ENCODE measurements at places on chromosomes 3 and 15.
A peak's percentile ranks its signal among the peaks of the same experiment; 100 is the strongest.

GRCh38 chr3:192216067-192216466 is 511.3 kb downstream of the FGF12 start:
- DNase-seq: no peak

DNA sequence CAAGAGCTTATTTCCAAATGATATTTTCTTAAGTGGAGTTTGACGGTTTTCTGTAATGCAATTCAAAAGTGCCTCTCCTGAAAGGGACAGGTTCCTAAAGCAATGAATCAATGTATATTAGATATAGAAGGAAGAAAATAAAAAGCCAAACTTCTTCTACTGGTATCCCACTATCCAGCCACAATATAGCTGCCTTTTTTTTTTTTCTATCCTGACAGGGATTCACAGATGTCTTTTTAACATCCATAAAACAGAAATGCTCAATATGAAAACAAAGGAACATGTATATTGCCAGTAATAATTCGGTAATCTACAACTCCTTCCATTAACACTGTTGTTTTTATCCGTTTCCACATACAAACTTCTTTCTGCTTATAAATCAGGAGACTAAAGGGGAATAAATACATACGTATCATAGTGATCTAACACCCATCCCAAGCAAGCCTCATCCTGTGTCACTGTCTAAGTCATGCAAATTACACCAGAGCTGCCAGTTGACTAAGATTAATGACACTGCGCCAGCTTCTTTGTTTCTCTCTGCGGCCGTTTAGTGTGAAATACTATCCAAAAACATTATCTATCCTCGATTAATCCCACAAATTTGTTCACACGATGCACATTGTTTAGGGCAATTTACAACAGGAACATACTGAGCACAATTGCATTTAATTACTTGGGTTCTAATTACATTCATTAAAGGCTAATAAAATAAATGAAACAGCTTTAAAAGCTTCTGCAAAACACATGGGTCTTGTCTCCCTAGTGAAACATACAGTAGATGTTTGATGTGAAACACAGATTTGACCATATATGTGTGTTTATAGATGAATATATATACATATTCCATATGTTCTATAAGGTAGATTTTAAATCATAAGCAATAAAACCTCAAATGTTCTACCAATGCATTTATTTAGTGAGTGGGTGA is 51.9 kb upstream of the CDIN1 start:
- DNase-seq: no peak

- DNase-seq: peak; percentile 14
These were observed at the start of gene ARPIN for GRCh38 chr15:89912674-89913396. Gene ARPIN (minus strand): TSS chr15:89912952. CDS start chr15:89912835, 117 bp downstream.

DNA sequence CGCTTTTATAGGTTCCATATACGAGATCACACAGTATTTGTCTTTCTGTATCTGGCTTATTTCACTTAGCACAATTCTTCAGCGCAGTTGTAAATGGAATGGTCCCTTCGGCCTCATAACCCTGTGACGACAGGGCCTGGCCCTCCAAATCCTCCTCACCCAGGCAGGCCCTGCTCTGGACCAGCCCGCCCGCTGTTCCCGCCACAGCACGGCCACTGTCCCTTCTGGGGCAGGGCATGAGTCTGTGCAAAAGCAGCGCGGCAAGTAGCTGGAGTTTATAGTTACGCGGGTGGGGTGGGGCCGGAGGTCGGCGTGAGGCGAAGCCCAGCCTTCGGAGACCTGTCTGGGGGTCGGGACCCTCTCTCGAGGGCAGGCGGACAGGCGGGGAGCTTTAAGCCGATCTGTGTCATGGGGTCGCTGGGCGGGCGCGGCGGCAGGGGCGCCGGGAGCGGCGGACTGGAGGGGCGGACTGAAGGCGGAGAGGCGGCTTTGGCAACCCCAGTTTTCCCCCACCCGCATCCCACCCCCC is 543 bp downstream of the ARPIN start:
- no peak for DNase-seq

DNA sequence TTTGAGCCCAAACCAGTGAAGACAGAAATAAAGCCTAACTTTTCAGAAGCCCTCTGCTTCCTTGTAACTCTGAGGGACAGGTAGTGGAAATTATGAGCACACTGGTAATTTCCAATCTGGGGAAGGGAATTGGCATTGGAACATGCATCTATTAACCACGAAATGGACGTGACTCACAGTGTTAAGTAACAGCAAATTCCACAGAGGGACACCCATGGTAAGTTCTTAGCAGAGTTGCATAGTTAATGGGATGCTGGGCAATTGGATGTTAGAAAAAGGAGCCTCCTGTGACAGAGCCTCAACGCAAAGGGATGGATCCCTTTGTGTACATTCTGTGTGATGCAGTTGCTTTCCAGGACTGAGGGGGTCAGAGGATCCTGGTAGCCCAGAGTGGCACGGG is 168.6 kb downstream of the SEMA6D start:
- no peak for DNase-seq

DNA sequence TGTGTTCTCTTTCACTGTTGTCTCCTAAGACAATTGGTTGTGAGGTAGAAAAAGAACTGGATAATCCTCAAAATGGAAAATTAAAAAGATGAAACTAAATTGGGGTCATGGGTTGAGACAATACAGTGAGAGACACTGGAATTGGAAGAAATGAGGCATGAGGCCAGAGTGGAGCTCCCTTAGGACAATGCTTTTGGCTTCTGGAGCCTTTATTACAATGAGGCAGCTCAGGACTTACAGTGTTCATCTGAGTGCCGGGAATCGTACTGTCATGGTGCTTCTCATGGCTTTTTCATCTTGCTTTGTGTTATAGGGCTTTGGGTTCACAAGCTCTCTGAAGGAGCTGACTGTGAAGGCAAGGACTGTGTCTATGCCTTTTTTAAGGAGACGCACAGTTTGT is 293.5 kb downstream of the SOX2 start:
- no peak for DNase-seq

DNA sequence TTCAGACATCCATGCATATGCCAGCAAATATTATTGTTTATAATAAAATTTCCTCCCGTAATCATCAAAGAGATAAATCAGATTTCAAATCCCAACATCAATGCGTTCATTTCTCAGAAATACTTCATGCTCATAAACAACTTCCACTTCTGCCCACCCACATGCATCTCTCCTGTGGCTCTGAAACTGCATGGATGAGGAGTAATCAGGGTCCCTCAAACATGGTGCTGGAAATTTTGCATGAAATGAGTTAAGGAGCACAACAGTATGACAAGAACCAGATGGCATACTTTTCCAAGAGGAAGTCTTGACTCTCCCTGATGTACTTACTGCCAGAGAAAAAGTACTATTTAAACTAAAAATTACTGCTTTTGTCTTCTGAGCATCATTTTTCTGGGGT is 26.9 kb upstream of the MFSD1 start:
- DNase-seq: no peak

DNA sequence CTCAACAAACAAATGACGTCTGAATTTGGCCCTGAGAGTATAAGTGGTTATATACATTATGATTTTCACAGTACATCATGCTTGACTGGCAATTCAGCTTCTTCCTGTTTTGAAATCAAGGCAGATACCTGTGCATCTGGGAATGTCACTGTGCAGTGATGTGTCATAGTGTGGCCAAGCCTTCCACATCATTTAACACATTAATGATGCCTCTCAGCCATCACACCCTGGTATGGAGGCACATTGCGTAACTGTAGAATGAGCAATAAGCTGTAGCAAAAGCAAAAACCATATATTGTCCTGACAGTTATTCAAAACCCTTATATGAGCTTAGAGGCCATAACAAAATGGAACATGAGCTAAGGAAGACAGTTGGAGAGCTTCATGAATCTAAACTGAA is 246.0 kb downstream of the EPHA3 start:
- DNase-seq: peak; percentile 1

- no peak for DNase-seq
These were observed 12.2 kb downstream of the RRP9 start for GRCh38 chr3:51929420-51930003.

GRCh38 chr15:57777003-57777402 is 70.5 kb downstream of the POLR2M start:
- DNase-seq: no peak

GRCh38 chr3:170471149-170471548 is 52.5 kb downstream of the CLDN11 start:
- no peak for DNase-seq

DNA sequence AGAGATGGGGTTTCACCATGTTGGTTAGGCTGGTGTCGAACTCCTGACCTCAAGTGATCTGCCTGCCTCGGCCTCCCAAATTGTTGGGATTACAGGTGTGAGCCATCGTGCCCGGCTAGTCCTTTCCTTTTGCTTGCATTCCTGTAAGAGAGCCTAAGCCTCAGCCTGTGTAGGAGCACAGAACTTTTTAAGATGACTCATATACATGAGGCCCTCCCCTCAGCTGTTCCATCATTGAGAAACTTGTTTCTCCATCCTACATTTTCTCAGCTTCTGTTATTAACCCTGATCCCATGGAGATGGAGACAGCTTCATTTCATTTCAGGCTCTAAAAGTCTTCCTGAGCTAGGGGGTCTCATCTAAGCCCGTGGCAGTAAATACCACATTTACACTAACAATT is 123.3 kb downstream of the PLOD2 start:
- no peak for DNase-seq

- no peak for DNase-seq
These were observed 282.6 kb downstream of the KLF13 start for GRCh38 chr15:31609258-31609681.

DNA sequence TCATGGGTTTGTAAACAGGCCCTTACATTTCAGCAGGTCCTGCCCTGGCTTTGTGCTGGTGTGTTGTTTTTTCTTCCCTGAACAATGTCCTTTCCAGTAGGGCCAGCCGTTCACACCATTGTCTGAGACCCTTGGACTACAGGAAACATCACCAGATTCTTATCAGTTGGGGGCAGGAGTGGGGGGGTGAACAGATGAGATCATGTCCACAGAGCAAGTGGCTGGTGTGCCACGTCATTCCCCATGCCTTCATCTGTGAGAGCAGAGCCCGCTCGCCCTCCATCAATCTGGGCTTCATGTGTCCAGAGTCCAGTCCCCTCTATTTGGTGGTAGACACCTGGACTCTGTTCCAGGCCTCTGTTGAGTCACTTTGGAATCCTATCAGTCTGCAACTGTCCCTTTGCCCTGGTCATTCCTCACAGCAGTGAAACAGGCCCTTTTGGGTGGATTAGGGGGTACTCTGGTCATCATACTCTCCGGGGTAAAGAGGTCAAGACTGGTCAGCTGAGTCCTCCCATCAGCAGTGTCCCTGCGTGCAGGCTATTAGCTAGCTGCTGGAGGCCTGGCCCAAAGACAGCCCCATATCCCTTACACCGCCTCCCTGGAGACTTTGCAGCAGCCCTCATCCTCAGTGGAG is 15.0 kb downstream of the SEMA3G start:
- no peak for DNase-seq

DNA sequence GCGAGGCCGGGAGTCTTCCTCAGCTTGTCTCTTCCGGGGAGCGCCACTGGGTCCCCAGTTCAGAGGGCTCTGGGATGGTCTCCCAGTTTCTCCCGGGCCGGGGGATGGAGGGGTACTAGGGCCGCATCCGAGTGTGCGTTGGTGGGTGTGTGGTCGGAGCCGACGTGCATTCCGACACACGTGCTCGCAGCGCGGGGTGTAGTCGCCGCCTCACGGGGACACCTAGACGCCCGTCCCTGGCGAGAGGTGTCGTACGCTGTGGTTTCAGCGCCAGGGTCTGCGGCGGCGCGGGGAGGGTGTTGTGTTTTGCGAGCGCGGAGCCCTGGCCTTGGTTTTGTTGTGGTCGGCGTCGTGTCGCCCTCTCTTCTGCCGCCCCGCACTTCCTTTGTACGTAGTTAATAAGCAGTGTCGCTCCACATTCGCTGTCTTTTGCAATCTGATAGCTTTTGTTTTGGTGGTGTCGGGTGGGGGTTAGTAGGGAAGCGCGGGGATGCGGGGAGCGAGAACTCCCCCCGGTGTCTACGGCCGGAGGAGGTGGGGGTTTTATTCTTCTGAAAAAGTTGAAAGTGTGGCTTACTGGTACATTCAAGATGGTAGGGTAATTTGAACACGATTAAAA is 2.2 kb downstream of the IGF1R start:
- DNase-seq: no peak

DNA sequence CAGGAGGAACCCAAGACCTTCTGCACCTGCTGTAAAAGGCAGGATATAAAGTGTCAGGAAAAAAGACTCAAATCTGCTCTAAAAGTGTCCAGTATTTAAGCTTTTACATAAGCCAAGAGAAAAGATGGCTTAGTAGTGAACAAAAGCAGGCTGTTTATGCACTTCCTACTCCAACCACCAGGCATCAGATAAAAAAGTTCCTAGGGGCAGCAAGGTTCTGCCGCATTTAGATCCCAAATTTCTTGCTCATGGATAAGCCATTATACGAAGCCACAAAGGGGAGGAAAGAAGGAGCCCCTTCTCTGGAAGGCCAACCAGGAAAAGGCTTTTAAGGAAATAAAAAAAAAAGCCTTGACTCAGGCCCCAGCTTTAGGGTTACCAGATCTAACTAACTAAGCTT is 10.6 kb upstream of the SLC9C1 start:
- no peak for DNase-seq

- no peak for DNase-seq
These were observed 771.4 kb downstream of the TUSC7 start for GRCh38 chr3:117480972-117481371.

DNA sequence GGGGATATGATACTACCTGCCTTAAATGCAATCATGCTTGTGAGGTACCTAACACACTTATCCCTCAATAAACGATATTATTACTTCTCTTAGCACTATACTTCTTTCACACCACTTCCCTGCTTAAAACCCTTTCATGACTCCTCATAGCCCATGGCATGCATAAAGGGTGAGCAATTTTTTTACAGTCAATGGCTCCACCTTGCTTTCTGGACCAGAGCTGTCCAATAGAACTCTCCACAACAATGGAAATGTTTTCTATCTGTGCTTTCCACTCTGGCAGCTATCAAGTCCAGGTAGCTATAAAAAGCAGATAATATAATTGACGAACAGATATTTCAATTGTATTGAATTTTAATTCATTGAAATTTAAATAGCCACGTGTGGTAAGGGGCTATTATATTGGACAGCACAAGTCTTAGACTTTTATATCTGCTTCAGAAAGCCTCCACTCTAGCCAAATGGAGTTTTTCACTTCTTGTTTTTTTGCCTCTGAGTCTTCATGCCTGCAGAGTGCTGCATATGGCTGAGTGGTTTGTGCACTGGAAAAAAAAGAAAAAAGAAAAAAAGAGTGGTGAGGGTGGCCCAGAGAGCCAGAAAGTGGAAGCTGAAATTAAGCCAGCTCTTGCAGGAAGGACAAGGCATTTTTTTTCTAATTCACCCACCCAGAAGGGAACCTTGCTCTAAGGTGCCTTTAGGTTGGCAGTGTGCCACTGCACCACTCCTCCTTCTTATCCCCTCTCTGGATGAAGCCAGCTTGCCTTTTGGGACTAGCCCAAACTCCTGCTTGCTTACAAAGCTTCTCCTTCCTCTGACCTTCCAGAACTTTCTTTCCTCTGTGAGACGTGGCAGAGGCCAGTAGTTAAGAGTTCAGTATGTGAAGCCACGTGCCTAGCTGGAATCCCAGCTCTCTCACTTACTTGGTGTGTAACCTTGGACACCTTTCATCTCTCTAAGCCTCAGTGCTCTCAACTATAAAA is 239.0 kb upstream of the LRTM1 start:
- DNase-seq: no peak
